DMS153 (cell line): ENCODE measurements at places on chromosomes 6 and 20.

GRCh38 chr6:83592770-83593394 is 80.5 kb downstream of the PRSS35 start:
- no peak for DNase-seq

- DNase-seq, result no peak
Observed at GRCh38 chr6:157152556-157152955, 170.8 kb downstream of the TMEM242 start.

GRCh38 chr6:116217069-116217468 is 36.8 kb downstream of the TSPYL4 start:
- DNase-seq, result peak; percentile 10

- no peak for DNase-seq
Observed at GRCh38 chr6:112123982-112124381, 36.6 kb downstream of the FAM229B start.

DNA sequence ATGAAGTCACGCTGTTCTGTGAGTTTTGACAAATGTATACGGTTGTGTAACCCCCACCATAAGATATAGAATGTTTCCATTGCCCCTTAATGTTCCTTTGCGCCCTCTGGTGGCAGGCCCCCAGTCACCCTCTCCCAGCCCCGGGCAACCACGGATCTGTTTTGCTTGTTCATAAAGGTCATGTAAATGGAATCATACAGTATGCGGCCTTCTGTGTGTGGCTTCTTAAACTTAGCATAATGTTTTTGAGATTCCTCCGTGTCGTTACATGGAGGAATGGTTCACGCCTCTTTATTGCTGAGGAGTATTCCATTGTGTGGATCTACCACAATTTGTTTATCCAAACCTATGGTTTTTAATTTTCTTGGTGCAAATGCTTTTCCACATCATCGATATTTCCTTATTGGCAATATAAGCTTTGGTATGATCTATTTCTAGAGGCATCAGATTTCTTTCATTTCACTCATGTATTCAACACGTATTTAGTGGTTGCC is 28.4 kb downstream of the LYRM2 start:
- DNase-seq, result peak; percentile 32

- DNase-seq, result no peak
Observed at GRCh38 chr20:34978092-34978744, 22.6 kb downstream of the MYH7B start.

DNA sequence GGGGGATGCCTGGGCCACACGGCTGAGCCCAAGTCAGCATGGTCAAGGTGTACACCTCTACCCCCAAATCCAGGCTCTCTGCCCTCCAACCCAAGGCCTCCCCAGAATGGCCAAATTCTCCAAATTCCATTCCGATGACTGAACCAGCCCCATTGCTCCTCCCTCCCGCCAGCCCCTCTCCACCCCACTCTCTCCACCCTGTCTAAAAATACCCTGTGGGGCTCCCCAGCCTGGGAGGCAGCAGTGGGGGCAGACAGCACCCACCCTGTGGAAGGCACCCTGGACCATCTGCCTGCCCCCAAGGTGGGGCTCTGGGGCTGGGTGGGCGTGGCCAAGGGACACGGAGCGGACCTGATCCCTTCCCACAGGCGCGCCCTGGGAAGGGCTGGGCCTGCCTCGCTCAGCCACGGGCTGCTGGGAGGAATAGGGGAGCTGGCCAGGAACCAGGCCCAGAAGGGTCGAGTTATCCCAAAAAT is 11.4 kb downstream of the TEAD3 start:
- no peak for DNase-seq

- no peak for DNase-seq
Observed at GRCh38 chr20:61805365-61805764, 260.3 kb downstream of the TAF4 start.

- no peak for DNase-seq
Observed at GRCh38 chr6:4732691-4733315, 43.4 kb upstream of the CDYL start.

DNA sequence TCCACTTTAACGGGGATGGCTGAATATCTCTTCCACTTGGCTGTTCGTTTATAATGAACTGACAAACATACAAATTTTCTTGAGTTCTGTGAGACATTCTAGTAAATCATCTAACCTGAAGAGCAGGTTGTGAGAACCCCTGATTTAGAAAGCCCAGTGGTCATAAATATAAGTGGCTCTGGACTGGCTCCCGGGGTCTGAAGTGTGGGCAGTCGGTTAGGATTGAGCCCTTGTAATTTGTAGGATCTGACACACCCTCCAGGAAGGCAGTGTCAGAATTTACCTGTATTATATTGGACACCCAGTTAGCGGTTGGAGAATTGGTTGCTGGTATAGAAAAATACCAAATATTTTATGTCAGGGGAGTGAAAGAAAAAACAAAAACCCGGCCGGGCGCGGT is 6.8 kb upstream of the GMEB2 start:
- DNase-seq, result no peak

DNA sequence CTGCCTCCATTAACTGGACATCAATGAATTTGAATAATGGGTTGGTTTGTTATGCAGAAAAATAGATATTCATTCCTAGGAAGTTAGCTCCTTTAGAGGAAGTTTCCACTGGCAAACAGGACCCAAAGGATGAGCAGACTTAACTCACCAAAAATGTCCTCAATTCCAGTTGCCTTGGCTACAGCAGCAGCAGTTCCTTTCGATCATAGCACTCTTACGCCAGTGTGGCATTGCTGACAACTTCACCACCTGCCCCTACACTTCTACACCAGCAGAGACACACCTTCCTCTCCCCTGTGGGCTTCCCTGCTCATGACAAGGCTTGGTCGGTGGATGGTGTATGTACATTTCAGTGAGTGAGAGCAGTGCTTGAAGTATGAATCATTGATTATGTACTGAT is 532.8 kb downstream of the QKI start:
- no peak for DNase-seq
